ENCODE measurements at places on chromosomes 2 and 18.
A peak's percentile ranks its signal among the peaks of the same experiment; 100 is the strongest.

DNA sequence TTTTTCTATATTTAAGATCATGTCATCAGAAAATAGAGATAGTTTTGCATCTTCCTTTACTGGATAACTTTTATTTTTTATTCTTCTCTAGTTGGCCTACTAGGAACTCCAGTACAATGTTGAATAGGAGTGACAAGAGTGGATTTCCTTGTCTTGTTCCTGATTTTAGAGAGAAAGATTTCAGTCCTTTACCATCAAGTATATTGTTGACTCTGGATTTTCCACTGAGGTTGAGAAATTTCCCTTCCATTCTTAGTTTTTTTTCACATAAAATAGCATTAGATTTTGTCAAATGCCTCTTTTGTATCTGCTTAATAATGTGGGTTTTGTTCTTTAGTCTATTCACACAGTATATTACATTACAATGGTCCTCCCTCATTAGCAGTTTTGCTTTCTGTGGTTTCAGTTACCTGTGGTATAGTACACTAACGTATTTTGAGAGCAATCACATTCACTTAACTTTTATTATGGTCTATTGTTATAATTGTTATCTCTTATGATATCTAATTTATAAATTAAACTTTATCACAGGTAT, 105.5 kb downstream of the THADA start:
- DNase-seq, result no peak

DNA sequence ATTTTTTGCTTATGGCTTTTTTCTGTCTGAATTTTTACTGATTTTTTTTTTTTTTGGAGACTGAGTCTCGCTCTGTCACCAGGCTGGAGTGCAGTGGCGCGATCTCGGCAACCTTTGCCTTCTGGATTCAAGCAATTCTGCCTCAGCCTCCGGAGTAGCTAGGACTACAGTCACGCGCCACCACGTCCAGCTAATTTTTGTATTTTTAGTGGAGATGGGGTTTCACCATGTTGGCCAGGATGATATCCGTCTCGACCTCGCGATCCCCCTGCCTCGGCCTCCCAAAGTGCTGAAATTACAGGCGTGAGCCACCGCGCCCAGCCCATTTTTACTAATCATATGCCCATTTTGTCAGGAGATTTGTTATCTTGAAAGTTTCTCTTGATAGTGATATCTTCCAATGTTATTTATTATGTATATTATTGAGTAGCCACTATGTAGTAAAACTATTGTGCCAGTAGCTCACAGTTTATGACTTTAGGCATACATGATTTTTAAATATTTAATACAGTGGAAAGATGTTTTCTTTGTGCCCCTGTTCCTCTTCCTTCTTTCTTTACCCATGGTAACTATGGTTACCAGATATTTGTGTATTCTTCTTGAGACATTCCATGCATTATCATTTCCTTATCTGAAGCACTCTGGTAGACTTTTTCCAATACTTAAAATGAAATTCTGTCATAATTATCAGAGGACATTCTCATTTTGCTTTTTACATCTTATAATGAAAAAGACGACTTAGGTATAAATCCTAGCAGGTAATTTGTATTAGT, 2.1 kb downstream of the HAT1 start:
- DNase-seq, result no peak

DNA sequence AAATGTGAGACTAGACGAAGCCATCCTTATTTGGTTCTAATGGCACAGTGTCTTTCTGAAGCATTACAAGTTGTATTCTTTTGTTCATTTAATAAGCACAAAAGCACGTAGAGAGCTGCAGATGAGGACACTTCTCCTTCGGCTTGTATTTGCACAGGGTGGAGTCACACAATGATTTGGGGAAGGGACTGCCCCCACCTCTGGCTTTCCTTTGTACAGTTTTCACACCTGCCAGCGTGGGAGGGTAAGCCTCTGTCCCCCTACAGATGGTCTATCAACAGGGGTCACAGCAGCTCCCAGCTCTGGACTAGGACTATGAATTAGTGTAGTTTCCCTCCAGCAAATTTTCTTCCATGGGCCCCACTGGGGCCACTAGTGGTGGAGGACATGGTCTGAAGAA, 108.2 kb upstream of the KLHL14 start:
- no peak for DNase-seq

- peak; percentile 14 for DNase-seq
Measured at GRCh38 chr2:176174382-176174823, 14.1 kb upstream of the HOXD1 start.

- DNase-seq, result no peak
Measured at GRCh38 chr18:63586966-63587365, at the start of gene SERPINB13. Gene SERPINB13 (plus strand): TSS chr18:63587343. CDS start chr18:63588668, 1,325 bp downstream.
